Activated gamma-delta T cell treated with anti-CD3 and anti-CD28 coated beads, Interleukin-2, amount 50 U/mL, for 16 hours (primary cell): ENCODE measurements at places on chromosomes 1 and 21.
A peak's percentile ranks its signal among the peaks of the same experiment; 100 is the strongest.

DNA sequence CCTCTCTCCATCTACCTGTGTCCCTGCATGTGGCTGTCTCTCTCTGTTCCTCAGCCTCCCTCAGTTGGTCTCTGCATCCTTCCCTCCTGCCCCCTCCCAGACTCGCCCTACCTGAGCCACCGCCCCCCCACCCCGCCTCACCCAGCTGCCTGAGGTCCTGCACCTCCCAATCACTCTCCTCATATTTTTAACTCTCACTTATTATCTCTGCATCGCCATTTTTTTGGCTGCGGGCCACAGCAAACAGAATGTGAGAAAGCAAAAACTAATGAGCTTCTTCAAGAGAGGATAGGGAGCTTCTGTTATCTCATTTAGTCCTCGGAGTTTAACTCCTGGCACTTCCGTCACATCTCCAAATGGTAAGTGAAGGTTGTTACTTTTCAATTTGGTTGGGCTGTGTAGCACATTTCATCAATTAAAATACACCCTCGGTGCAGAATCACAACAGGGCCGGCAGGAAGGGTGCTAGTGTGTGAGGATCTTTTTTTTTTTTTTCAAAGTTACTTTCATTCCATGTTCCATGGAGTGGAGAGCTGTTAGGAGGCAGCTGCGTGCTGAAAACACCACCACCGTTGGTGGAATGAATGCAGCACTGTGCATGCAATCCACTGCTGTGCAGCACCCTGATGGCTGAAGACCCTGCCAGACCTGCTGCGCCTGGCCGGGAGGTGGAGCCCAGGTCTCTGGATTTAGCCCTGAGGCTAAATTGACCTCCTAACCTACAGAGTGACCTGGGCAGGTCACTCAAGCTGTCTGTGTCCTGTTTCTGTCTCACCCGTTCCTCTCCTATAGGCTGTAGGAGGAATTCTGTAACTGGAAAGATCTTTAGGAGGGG lies 157.2 kb upstream of the NFIA start:
- DNase-seq: no peak

GRCh38 chr1:170357750-170358149 lies 174.2 kb upstream of the GORAB start:
- no peak for DNase-seq

- DNase-seq: no peak
These were observed 14.2 kb upstream of the GNG12 start for GRCh38 chr1:67847466-67847865.

DNA sequence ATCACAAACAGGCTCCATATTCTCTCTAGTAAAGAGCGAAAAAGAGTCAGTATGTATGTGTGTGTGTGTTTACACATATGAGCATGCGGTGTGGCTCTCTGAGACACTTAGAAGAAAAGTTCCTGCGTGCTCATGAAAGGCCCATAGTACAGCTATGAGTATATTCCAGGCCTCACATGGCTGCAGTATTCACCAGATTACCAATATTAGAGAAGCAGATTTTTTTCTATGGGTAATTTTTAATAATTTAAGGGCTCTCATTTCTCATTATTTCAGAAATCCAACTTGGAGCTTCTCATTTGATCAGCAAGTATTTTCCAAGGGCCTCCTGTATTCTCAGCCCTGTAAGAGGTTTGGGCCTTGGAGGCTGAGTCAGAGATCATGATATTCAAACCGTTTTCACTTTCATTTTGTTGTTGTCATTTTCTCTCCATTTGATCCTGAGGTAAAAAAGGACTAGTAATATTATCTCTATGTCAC lies 232.9 kb upstream of the SGIP1 start:
- no peak for DNase-seq

DNA sequence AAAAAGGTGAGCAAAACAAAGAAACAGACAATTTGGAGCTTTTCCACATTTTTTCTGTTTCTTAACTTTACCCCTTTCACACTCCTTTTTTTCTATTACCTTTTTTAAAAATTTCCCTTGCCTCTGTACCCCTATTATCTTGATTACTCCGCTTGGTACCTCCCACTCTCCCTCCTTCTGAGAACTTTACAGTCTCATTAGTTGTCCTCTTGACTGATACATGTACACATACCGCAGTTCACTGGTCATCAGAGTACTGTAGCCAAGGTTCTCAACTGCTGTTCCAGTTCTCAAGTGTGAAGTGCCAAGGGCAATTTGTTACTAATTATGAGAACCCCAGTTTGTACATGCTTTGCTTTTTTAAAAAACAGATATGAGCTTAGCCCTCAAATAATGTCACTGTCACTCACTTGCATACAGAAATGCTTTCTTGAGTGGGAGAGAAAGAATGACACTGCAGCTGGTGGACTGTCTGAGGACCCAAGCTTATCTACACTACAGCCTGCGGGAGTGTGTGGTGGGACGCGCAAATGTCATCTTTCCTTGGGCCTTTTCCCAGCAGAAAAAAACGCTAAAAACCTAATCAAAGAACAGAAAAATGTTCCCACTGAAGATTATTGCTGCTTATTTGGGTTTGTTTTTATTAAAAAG lies 160.8 kb downstream of the DISP1 start:
- no peak for DNase-seq

DNA sequence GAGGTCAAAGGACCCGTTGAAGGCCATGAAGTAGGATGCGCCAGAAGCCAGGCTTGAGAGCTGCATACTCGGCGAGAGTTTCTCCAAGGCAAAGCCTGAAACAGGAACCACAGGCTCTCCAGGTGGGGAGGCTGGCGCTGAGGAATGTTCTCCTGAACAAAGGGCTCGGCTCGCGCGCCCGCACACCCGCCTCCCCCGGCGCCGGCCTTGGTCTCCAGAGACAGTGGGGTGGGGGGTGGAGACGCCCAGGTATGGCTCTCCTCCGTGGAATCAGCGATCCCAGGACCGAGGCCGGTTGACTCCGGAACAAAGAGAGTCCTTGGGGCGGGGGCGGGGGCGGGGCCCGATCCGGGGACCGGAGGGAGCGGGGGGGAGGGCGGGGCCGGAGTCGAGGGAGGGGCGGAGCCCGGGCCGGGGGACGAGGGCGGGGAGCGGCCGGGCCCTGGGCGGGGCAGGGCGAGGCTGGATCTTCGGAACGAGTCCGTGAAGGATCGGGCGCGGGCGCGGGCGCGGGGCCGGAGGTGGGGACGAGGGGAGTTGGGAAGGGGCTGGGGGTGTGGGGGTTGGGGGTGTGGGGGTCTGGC lies 85.0 kb downstream of the NKAIN1 start:
- DNase-seq: peak; percentile 38

GRCh38 chr1:55010887-55011217 lies 12.1 kb downstream of the BSND start:
- no peak for DNase-seq

DNA sequence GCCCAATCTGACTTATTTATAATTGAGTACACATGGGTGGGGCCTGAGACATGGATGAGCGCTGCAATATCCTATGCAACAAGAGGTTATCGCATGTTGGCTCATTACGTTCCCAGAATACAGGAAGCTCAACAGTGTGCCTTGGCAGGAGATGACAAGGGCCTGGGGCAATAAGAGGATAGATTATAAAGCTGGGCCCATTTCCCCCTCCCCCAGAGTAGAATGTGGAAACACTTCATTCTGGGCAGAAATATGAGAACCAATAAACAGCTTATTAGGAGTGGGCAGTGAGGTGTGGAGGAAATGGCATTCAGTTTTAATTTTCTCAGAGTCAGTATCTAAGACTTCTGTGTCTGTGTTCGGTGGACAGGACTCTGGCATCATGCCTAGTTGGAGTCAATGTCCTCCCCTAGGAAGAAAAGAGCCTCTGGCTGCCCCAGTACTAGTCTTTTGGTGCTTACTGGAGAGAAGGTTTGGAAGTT lies 92.8 kb downstream of the PIK3R3 start:
- DNase-seq: no peak
